Mesendoderm (in vitro differentiated cells): ENCODE measurements at places on chromosomes 5 and 9.
A peak's percentile ranks its signal among the peaks of the same experiment; 100 is the strongest.

GRCh38 chr5:65933295-65933694 is 6.9 kb downstream of the ERBIN start:
- no peak for DNase-seq

DNA sequence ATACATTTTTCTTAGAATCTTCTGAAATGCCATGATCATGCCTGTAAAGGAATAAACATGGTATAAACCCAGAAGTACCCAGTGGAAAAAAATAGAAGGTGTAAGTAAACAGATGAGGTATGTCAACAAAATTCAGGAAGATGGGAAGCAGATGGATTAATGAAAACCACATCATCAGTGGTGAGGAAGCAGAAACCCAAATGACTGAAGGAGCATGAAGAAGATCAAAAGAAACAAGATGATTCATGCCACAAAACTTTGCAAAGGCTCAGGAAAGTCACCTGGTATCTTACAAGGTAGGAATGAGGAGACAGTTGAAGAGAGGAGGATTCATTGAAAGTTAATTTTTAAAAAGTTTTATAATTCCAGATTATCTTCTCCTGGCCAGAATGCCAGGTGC is 132.8 kb upstream of the PAPPA start:
- DNase-seq, result peak; percentile 49

- no peak for DNase-seq
Measured at GRCh38 chr5:107395632-107396350, 274.9 kb downstream of the EFNA5 start.

- DNase-seq, result no peak
Measured at GRCh38 chr5:17388717-17389116, 109.3 kb upstream of the TAF11L2 start.

GRCh38 chr5:57117596-57117995 is 56.3 kb upstream of the GPBP1 start:
- no peak for DNase-seq

GRCh38 chr9:93205045-93205768 is 21.3 kb downstream of the WNK2 start:
- no peak for DNase-seq

DNA sequence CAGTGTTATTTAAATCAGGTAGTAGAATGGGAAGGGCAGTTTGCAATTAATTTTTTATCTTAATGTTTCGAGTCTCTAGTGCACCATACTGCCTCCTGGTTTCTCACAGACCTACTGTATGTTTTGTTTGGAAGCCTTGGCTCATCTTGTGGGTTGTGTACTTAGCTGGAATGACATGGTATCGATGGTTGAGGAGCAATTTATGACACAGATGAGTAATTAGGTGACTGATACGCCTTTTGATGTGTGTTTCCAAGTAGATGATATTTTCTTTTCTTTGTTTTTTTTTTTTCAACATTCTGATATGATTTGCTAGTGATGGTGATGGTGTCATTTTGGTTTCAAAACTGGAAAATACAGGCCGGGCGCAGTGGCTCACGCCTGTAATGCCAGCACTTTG is 16.1 kb downstream of the BASP1 start:
- no peak for DNase-seq

- DNase-seq, result no peak
Measured at GRCh38 chr5:96794757-96795156, 13.0 kb downstream of the ERAP1 start.

DNA sequence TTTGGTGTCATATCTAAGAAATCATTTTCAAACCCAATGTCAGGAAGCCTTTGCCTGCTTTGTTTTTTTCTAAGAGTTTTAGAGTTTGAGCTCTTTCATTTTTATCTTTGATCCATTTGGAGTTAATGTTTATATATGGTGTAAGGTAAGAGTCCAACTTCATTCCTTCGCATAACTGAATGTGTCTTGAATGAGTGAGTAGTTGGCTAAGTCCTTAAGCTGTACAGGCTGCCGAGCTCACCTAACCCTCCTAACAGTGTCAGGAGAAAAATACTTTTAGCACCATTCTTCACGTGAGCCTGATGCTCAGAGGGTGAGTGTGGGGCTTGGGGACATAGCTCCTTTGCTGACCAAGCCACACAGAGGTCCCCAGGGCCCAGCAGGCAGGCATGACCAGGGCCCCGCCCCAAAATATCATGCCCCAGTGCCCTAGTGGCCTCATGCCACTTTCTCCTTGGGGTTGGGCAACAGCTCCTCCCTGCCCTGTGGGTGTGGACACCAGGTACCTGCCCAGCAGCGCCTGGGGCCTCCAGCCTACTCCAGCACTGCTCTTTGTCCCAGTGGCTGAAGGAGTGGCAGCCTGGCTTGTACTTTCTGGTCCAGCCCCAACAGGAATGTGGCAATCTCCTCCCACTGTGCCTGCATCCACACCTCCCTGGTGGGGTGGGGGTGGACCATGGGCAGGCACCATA is 17.2 kb downstream of the PPARGC1B start:
- no peak for DNase-seq

DNA sequence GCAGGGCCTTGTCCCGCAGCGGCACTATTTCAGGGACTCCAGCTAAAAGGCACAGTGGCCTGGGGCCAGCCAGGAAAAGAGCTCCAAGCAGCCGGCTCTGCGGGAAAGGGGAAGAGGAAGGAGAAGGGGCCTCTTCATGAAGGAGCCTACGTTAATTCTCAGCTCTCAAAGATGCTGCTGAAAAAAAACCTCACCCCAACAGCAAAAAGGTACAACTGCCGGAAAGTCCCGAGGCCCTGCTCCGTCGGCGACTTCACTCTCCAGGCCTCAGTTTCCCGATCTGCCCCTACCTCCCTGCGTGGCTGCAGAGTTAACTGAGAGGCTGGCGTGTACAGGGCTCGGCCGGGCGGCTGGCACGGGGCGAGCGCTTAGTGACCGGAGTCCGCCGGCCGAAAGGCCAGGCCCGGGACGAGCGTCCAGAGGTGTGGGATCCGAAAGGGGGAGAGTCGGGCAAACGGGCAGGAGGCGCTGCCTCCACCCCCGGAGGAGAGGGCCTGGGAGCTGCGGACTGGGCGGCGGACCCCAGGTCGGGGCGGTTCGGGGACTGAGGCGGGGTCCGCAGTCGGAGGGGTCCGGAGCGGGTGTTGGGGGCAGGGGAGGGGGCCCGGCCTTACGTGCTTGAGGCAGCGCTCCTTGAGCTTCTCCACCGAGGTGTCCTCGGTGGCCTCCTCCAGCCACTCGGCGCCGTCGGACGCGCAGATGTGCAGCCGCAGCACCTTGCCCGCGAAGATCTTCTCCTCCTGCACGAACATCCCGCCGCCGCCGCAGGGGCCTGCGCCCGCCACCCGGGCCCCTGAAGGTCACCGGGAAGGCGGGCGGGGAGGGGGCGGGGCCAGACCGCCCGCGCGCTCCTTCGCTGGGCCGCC is 529 bp downstream of the UBAC1 start:
- DNase-seq, result no peak

DNA sequence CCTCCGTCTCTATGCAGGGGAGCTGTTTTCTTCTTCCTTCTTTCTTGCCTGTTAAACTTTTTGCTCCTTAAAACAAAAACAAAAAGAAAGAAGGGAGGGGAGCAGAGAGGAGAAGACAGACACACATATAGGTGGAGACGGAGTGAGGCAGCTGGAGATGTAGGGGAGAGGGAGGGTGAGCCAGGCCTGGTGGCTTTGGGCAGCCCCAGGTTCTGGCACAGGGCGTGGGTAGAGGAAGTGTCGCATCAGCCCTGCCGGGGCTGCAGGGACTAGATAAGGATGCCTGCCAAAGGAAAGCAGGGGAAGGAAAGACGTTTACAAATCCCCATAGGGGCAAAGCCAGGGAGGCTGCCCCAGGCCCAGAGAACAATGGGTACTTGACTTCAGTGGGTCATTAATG is 38.7 kb upstream of the PTGS1 start:
- DNase-seq, result peak; percentile 49

DNA sequence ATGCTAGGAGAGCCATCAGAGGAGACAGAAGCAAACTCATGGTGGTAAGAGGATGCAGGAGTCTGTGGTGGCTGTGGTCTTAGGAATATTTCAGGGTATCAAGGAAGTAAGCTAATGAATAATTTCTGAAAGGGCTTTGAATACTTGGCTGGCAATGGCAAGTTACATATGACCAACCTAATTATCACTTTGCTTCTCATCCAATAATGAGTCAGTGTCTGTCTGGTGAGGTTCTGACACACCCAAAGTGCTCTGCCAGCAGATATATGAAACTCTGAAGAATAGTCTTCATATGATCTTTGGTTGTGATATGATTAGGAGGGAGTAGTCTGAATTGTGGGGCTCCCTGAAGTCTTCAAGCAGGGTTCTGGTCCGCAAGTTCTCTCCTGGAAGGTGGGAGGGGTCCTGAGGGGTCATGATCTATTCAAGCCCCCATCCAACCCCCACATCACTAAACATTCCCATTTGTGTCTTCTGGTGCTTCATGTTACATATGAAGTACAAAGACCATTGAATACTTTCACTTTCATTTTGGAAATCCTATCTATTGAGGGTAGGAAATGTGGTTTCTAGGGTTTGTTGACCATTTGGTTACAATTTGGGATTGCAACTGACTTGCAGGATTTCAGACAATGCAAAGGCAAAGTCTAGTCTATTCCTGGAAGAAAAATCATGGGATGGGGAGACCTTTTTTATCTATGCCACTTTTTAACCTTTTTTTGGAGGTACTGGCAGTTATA is 199.9 kb upstream of the CDKN2B start:
- no peak for DNase-seq

- peak; percentile 13 for DNase-seq
Measured at GRCh38 chr5:148416921-148417320, 33.2 kb downstream of the FBXO38 start.

GRCh38 chr5:102554728-102555127 is 55.9 kb upstream of the SLCO6A1 start:
- DNase-seq, result peak; percentile 35
